ENCODE measurements at places on chromosomes 3 and 15.

DNA sequence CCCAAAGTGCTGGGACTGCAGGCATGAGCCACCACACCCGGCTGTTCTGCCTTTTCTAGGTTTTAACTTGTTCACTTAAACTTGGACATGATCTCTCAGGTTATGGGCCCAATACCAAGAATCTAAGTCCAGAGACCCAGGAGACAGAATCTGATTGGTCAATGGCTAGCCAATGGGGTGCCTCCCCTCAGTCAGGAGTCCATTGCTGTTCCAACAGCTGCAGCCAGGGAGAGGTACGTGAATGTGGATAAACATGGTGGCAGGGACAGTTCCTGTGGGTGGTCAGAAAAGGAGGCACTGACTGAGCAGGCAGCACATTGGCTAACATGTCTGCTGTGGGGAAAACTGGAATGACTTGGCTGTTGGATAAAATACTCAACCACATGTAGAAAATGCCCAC is 140.3 kb downstream of the RPLP1 start:
- no peak for DNase-seq

- DNase-seq: no peak
These were observed 72.9 kb downstream of the BLM start for GRCh38 chr15:90790057-90790456.

DNA sequence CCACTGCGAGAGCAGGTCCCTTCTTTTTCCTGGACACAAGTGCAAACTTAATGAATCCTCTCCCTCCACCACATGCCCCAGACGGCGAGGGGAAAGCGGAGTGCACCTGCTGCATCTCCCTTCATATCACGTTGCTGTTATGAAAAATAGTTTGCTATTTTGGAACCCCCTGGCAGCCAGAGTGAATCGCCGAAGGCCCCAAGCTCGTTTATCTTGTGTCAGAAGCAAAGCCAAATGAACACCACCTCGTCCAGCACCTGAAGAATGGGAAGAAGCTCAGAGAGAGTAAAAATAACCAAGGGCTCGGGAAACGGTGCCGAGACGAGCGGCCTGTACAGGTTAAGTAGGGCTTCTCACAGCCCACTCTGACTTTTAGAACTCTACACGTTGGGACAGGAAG is 394.6 kb upstream of the RORA start:
- DNase-seq: no peak

DNA sequence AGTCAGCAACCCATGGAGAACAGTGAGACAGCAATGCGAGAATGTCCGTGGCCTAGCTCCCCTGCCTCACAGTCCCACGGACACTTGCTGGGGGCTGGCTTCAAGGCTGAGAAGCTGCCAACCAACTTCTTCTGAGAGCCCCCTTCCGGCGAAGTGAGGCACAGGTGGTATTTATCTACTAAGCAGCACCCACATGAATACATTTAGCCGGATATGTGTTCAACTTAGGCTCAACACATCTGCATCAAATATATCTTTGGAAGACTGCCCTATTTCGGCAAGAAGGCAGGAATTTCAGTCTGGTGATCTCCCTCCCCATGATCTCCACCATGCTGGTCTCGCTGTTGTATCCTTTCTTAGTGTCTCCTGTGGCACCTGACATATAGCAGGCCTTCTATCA is 340.9 kb upstream of the NR2E3 start:
- no peak for DNase-seq

- peak; percentile 88 for DNase-seq
These were observed 122.4 kb downstream of the RAP2B start for GRCh38 chr3:153284282-153284938.

DNA sequence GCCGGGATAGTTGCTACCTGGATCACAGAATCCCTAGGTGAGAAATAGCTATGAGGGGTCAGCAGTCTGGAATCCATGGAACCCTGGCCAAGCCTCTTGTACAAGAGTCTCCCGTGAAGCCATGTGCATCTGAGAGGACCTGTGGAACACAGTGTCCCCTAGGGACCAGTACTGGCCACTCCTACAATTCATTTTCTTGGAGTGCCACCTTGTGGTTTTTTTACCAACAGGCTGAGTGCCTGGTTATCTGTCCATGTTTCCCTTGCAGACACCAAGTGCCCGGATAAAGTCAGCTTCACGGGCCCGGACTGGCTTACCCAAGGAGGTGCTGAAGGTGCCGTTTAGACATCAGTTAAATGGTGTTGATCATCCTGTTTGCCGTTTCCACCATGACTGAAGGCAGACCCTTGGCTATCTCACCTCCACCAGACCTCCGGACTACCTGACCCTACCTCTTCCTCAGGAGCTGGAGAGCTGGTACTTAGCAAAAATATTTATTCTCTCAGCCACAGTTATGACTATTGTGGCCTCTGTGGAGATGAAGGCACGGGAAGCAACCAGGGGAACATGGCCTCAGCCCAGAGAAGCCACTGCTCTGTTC is 93.9 kb downstream of the RBPMS2 start:
- DNase-seq: peak; percentile 40

DNA sequence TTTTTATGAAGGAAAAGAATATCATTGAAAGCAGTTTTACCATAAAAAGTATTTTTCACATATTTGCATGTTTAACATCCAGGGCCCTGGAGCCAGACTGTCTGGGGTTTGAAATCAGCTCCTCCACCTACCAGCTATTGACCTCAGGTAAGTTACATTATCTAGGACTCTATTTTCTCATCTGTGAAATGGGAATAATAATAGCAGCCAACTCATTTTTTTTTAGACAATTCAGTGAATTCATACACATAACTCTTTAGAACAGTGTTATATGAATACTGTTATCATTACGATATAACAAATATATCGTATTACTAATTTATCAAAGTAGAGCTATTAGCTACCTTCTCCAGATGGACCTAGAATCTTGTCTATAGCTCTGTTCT is 21.3 kb downstream of the MDFIC2 start:
- no peak for DNase-seq

- no peak for DNase-seq
These were observed 77.1 kb downstream of the SLC25A26 start for GRCh38 chr3:66297900-66298299.

GRCh38 chr3:129665024-129665768 is 58.7 kb upstream of the PLXND1 start:
- no peak for DNase-seq

- no peak for DNase-seq
These were observed 196.3 kb downstream of the MEIS2 start for GRCh38 chr15:36903922-36904556.

DNA sequence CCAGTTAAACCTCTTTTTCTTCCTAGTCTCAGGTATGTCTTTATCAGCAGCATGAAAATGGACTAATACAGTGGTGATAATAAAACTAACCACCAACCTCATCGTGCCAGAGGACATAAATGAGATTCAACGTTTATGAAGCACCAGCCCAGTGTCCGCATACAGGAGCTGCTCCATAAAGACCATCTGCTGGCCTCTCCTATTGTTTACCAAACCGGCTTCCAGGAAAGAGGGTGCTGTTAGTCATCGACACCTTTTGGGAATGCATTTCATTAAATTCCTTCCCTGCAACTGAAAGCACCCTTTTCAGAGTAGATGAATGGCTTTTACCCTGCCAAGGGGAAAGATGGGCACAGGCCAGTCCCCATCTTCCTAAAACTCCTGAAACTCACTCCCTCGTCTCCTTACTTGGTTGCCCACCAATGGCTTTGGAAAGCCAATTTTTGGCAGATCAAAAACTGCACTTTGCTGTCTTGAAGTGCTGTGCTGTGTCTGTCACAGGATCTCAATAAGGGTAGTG is 122.1 kb downstream of the AQP9 start:
- DNase-seq: no peak

DNA sequence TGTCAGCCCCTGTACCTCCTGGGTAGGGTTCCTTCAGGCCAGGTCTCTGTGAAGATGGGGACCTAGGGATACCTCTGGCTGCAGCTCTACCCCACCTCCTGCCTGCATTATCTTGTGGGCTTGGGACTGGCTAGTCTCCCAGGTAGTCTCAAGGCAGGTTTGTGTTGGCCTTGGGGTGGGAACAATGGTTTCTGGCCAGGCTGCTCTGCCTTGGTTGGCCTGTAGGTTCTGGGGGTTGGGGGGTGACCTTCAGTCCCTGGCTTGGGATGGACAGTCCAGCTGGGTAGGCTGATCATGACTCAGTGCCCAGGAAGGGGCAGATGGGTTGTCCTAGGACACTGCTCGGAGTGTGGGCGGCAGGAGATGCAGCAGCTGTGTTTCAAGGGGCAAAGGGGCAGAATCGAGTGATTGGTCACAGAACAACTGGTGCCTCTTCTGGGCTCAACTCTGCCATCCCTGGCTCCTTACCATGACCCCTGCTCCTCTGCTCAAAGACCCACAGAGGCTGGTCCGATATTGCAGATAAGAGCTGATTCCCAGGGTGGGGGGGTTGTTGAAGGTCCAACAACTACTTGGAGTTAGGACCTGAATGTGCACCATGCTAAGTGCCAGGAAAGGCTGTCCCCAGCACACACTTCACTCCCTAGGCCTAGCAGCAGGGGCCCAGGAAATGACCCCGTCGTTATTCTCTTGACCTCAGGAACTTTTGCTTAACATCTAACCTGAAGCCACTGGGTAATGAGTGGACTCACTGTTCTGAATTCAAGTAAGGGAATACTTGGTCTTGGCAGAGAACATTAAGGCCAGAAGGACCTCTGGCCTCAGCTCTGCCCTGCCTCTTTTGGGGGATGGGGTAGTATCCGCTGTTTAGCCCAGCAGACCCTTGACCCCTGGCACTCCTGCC is 18.1 kb upstream of the BSN start:
- DNase-seq: no peak

GRCh38 chr3:100957261-100957986 is 35.8 kb downstream of the ABI3BP start:
- no peak for DNase-seq

DNA sequence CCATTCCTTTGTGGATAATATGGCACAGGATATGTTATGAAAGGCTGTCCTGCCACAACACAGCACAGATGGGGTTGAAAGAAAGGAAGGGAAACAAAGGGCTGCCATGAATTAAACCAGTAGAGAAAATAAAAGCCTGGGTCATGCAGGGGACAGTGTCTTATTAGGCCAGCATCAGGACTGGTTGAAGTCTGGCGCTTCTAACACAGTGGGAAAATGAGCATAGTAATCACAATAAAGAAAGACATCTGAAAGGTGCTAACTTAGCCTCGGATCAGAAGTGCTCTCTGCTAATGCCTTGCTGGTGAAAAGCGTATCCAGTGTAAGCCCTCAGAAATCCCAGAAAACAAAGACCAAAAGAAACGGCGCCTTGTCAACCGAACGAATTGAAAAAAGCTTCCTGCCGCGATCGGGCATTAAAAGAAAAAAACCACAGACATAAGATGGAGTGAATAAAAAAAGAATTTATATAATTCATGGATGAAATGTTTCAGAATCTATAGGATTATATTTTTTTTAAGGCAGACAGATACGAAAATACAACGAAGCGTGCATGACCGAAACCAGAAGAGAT is 566 bp upstream of the MKRN3 start:
- DNase-seq: no peak

GRCh38 chr15:64387562-64388168 is at the start of gene TRIP4:
TSS of gene TRIP4 (plus strand) at chr15:64387836. CDS start at chr15:64387864, 28 bp downstream.
- DNase-seq: peak; percentile 98

- DNase-seq: no peak
These were observed 46.9 kb downstream of the RLBP1 start for GRCh38 chr15:89174476-89174875.

GRCh38 chr3:153443961-153444360 is 281.9 kb downstream of the RAP2B start:
- peak; percentile 25 for DNase-seq

DNA sequence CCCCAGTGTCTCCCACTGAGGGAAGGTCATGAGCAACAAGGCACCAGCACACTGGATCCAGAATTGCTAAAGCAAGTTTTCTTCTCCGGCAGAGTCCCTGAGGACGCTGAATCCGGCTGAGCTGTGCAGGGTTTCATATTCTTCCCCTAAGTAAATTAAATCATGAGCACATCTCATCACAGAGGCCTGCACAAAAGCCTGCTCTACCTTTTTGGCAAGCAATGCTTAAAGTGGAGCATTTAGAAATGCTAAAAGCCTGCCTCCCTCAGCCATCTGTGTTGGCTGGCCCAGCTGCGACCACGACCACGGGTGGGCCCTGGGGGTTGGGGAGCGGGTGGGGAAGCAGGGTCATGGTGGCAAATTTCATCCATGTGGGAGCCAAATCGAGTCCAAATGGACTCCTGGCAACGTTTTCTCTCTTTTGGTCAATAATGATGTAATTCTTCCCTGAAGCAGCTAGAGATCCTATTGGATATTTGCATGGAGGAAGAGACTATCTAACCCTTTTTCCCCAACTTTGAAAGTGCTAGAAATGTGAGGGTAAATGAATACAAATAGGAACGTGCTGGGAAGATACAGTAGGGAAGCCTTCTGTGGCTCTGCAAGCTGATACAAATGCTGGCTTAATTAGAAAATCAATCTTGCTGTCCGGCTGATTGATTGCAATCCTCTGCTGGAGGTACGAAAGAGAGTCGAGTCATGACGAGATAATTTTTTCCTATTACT is 532.8 kb upstream of the TBL1XR1 start:
- DNase-seq: no peak

- no peak for DNase-seq
These were observed 410.5 kb downstream of the LSAMP start for GRCh38 chr3:116034794-116035193.

- DNase-seq: peak; percentile 38
These were observed 127.5 kb upstream of the TOPAZ1 start for GRCh38 chr3:44114142-44114541.

- no peak for DNase-seq
These were observed 24.9 kb downstream of the ZXDC start for GRCh38 chr3:126450744-126451143.

DNA sequence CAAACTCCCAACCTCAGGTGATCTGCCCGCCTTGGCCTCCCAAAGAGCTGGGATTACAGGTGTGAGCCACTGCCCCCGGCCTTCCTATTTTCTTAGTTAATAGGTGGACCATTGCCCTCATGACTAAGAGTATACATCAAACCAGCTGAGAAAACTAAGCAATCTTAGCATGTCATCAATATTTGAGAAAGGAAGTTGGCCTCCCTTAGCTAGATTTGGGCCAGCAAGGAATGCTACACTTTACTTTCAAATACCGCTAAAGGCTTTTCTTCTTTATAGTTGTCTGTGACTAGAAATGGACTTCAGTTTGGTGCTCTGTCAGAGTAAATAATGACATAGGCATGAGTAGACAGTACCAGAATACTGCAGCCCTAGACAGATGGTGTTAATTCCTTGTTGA is 199.3 kb downstream of the GAP43 start:
- no peak for DNase-seq

DNA sequence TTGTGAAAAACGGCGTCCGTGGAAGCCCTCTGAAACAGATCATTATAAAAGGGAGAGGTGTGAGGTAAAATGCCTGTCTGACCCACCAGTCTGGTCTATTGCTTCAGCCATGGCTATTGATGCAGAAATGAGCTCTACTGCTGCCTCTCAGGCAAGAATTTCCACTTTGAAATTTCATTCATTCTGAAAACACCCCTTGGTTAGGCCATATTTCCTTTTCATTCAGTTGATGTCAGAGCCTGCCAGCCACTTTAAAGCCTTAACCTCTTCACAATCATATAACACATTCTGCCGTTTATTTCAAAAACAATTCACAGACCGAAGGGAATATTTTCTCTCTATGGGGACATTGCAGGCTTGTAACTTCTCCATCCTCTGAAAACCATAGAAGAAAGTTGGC is 71.9 kb downstream of the FOXB1 start:
- no peak for DNase-seq

- peak; percentile 95 for DNase-seq
These were observed 25.0 kb upstream of the RFTN1 start for GRCh38 chr3:16538507-16538906.

- no peak for DNase-seq
These were observed 38.2 kb downstream of the MAGI1 start for GRCh38 chr3:66000506-66000905.

All from inflammatory macrophage (primary cell).